ENCODE measurements at places on chromosomes 1 and 21. TPM values are rescaled to one million over a fixed set of nuclear protein-coding genes. Genes with fewer than 3 reads are reported as not detected.

GRCh38 chr1:241485145-241485544 is 34.4 kb downstream of the FH start:
- no peak for DNase-seq

GRCh38 chr1:32474954-32475353 is 10.1 kb downstream of the ZBTB8B start:
- no peak for DNase-seq

The PDZK1 gene
- total RNA-seq = not detected

The TBX19 gene
- 0.57 TPM for total RNA-seq

DNA sequence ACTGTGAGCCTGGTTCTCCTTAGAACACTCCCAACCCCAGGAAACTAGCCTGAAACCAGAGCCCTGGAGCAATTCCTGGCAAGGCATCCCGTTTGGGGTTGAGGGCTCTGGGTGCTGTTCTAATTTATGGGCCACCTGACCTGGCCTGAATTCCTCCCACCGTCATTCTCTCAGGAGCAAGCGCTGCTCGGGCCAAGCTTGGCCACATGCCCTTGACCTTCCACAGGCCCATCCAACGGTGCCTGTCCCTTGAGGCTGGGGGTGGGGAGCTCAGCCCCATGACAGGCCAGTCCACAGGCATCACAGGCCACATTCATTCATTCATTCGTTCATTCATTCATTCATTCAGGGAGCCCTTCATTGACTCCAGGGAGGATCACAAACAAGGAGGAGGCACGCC is 5.3 kb downstream of the PADI2 start:
- no peak for DNase-seq

- DNase-seq = no peak
These were observed 14.7 kb downstream of the ZNF648 start for GRCh38 chr1:182046763-182047162.

All from activated T-cell treated with anti-CD3 and anti-CD28 coated beads, Interleukin-2, amount 50 U/mL, for 4 hours (primary cell).